ENCODE measurements at places on chromosomes 16 and 17.
A peak's percentile ranks its signal among the peaks of the same experiment; 100 is the strongest.

DNA sequence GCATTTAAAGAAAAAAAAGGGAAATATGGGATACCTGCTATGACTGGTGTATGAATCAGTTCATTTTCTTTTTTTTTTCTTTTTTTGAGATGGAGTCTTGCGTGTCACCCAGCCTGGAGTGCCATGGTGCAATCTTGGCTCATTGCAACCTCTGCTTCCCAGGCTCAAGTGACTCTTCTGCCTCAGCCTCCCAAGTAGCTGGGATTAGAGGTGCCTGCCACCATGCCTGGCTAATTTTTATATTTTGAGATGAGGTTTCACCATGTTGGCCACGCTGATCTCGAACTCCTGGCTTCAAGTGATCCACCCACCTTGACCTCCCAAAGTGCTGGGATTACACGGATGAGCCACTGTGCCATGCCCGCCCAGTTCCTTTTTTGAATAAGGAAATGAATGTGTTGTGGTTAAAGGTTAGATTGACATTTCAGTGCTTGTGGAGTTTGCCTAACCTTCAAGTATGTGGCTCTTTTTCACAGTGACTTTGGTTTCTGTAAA, 7.7 kb downstream of the HAPSTR1 start:
- no peak for DNase-seq

- DNase-seq: no peak
These were observed 82.8 kb downstream of the METRNL start for GRCh38 chr17:83162035-83162745.

GRCh38 chr17:77212081-77212832, 71.5 kb downstream of the SEC14L1 start:
- no peak for DNase-seq

GRCh38 chr16:21654881-21655280, 2.5 kb upstream of the IGSF6 start:
- DNase-seq: no peak

GRCh38 chr16:30949650-30950515, 1.0 kb downstream of the ORAI3 start:
- peak; percentile 80 for DNase-seq

GRCh38 chr17:77863814-77864161, 94.7 kb upstream of the TNRC6C start:
- DNase-seq: no peak

DNA sequence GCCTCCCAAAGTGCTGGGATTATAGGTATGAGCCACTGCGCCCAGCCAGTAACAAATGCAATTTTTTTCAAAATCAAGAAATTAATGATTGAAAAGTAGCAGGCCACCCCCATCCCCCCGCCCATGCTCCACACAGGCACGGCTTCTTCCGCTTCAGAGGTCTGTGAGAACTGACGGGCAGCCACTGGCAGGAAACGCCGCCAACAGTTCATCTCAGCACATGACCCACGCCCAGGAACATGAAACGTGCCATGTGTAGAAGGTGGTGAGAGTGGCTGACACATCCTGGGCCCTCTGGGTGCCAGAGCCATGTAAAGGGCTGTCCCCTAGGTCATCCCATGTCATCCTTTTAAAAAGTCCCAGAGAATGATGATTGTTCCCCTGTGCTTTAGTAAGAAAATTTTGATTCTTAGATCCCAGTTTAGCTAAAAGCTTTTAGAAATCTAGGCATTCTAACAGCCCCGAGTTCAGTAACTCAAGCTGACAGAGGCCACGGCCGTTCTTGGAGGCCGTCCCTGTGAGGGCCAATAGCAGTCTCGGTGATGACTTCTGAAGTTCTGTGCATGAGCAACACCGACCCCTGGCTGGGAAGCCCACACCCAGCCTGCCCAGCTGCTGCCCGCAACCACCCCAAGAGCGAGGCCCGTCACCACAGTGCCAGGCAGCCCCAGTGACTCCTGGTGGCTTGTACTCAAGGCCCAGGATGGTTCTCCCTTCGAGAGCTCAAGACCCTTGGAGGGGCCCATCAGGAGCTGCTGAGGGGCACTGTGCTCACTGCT, 52.1 kb downstream of the KLHDC4 start:
- no peak for DNase-seq
